ENCODE measurements at places on chromosomes 6 and 20.

GRCh38 chr6:32529697-32530430 is at the start of gene HLA-DRB5:
TSS of gene HLA-DRB5 (minus strand) at chr6:32530287. CDS start at chr6:32530224, 63 bp downstream.
- no peak for DNase-seq

GRCh38 chr20:56373942-56374341 is 15.2 kb downstream of the FAM210B start:
- DNase-seq: peak; percentile 95

- DNase-seq: no peak
Measured at GRCh38 chr20:10004900-10005299, 29.9 kb upstream of the ANKEF1 start.

- no peak for DNase-seq
Measured at GRCh38 chr6:132003516-132004178, 52.5 kb upstream of the CCN2 start.

DNA sequence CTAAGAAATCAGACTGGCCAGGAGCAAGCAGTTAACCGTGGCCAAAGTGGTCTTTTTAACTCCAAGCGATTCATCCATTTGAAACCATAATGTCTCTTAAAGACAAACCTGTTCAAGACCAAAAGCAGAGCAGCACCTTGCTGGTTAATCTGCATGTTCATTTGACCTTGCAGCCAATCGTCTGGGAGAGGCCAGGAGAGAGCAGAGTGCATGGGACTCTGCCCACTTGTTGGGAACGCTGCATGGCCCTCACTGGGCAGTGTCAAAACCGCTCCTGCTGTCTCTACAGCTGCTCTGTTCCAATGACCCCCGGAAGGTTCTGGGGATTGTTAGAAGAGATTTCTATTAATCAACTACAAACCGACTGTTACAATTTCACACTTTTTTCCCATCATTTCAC is 79.6 kb downstream of the OLIG3 start:
- no peak for DNase-seq

- DNase-seq: no peak
Measured at GRCh38 chr6:112841553-112842329, 494.6 kb downstream of the RFPL4B start.

DNA sequence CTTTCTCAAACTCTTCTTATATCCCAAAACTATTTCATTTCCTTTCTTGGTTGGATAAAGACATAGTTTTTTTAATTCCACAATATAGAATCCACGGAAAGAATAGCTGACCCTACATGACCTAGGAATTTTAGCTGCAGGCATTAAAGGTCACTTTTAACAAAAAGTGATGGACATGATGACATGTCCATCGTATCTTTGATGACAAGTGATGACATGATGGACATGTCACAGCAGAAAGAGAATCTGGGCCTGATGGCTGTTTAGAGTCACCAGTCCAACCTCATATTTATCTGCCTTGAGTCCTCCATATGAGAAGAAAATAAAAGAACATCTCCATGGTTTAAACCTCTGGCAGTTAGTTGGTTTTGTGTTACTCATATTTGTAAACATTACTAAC is 106.2 kb downstream of the PLG start:
- no peak for DNase-seq

DNA sequence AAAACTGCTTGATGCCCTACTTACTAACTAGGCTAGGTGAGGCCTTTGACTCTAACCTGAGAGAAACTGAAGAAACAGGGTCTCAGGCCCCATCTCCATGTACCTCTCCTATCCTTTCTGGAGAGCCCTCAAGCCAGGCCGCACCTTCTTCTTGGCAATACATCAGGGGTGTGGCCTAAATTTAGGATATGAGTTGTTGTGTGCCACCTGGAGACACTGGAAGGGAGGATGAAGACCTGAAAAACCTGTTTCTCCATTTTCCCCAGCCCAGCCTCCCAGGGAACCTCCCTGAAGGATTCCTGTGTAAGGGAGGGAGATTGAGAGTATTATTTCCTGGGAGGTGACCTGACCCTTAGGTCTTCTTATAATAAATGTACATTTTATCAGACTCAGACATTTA is 3.1 kb downstream of the LY6G6D start:
- DNase-seq: no peak

- DNase-seq: no peak
Measured at GRCh38 chr6:125354649-125355048, 52.9 kb upstream of the HDDC2 start.

DNA sequence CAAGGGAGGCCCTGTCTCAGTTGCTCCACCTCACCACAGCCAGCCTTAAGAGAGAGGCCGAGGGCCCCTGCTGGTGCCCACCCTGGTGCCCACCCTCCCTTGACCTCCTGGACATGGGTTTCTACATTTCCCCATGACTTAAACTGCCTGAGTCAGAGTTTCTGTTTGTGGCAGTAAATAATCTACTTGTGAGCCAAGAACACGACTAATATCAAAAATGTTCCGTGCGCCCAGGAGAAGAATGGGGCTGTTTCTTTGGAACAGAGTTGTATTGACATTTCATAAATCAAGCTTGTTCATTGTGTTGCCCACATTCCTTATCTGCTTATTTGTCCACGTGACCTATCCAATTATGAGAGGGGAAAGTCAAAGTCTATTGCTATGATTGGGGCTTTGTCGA is 143.5 kb downstream of the ANKRD60 start:
- no peak for DNase-seq

- DNase-seq: no peak
Measured at GRCh38 chr20:32535953-32536823, 48.9 kb downstream of the NOL4L start.

- no peak for DNase-seq
Measured at GRCh38 chr6:113293423-113293740, 563.8 kb upstream of the MARCKS start.

GRCh38 chr20:36663031-36663430 is 17.0 kb upstream of the SLA2 start:
- no peak for DNase-seq

DNA sequence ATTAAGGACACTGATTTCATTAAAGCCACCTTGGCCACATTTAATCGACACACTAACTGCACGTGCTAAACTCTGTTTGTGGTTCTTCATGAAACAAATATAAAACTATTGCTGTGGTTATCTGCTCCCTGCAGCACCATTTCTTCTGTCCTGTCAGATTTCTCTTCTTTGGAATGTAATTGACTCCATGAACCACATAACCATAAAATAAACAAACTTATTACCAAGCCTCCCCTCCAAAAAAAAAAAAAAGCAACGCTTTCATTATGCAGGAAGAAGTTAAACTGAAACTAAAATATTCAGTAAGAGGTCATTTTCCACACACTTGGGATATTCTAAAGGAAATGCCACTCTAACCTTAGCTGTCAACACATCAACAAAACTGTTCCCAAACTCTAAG is 319.1 kb upstream of the NT5E start:
- DNase-seq: no peak
